ENCODE measurements at places on chromosomes 16 and 17. TPM values are rescaled to one million over a fixed set of nuclear protein-coding genes. Genes with fewer than 3 reads are reported as not detected.

DNA sequence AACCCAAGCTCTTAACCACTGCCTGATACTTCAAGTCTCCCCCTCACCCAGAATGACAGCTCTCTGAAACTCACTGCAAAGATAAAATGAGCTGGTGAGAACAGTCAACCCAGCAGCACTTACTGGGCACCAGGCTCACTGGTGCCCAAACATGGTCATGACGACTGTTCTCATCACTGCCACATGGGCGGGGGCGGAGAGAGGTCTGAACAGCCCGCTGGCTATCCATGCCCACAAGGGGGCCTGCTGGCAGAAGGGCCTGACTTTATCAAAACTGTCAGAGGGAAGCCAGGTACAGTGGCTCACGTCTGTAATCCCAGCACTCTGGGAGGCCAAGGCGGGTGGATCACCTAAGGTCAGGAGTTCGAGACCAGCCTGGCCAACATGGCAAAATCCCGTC is 4.0 kb downstream of the MYBBP1A start:
- DNase-seq, result peak; percentile 38

The TSPAN10 gene
- 3.9 TPM for total RNA-seq

GRCh38 chr17:47209499-47209898 is 351 bp downstream of the MYL4 start:
- no peak for DNase-seq

- no peak for DNase-seq
Measured at GRCh38 chr17:1304962-1305563, 25.6 kb downstream of the TRARG1 start.

The SMIM5 gene
- not detected for total RNA-seq

- DNase-seq, result no peak
Measured at GRCh38 chr17:10604521-10604920, 52.6 kb downstream of the MYH3 start.

DNA sequence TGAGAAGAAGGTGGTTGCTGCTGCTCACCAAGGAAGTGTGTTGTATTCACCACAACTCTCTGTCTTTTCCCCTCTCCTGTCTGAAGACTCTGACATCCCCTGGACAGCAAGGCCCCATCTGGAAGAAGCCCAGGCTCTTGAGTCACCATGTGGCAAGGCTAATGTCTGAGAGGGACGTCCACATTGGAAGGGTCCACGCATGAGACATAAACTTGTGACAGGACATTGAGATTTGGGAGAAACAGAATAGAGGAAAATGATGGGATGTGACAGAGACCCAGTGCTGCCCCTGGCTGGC is 176.5 kb downstream of the IRF8 start:
- DNase-seq, result no peak

- no peak for DNase-seq
Measured at GRCh38 chr16:57867000-57867561, 64.8 kb upstream of the KIFC3 start.

The CDH5 gene
- not detected for total RNA-seq

- no peak for DNase-seq
Measured at GRCh38 chr16:86669937-86670749, 91.8 kb downstream of the FOXL1 start.

The NOG gene
- 6.7 TPM for total RNA-seq

The PNMT gene
- not detected for total RNA-seq

The CRYM gene
- not detected for total RNA-seq

The LRRC59 gene
- total RNA-seq, result 164 TPM

The CORO6 gene
- total RNA-seq, result 4.2 TPM

DNA sequence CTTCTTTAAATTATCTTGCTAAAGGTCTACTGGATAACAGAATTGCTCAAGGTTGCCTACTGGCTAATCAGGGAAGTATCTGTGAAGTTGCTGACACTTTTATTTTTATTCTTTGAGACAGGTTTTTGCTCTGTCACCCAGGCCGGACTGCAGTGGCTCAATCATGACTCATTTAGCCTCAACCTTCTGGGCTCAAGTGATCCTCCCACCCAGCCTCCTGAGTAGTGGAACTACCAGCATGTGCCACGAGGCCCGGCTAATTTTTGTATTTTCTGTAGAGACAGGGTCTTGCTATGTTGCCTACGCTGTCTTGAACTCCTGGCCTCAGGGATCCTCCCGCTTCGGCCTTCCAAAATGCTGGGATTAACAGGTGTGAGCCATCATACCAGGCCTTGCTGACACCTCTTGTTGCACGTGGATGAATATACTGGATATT is 43.1 kb downstream of the GLG1 start:
- peak; percentile 67 for DNase-seq

The GGT6 gene
- not detected for total RNA-seq

The SLC46A1 gene
- total RNA-seq, result 5.9 TPM

The KRTAP9-8 gene
- total RNA-seq, result not detected

The THAP11 gene
- total RNA-seq, result 27.9 TPM

The NEUROD2 gene
- total RNA-seq, result not detected

GRCh38 chr17:38538906-38539305 is 66.8 kb downstream of the SRCIN1 start:
- no peak for DNase-seq

The GAS7 gene
- total RNA-seq, result 13.4 TPM

Measured in GM23248 (cell line).